ENCODE measurements at places on chromosomes 5 and 9.
A peak's percentile ranks its signal among the peaks of the same experiment; 100 is the strongest.

GRCh38 chr5:179348843-179349242 lies 3.6 kb upstream of the ADAMTS2 start:
- DNase-seq = no peak

- no peak for DNase-seq
These were observed 90.8 kb downstream of the LNPEP start for GRCh38 chr5:97026721-97027120.

DNA sequence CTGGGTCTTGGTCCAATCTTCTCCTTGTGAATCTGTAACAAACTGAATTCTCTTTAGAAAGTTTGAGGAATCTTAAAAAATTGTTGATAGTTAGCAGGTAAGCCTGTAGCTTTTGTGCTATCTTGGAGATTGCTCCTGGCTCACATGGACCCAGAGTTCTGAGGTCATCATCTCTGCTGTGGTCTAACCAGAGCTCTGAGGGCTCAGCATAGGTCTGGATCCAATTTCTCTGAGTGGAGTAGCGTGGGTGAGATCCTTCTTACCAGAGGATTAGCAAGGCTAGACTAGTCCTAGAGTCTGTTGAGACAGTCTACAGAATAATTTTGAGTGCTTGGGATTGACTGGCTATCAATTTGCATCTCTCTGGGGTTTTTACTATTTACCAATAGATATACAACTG lies 60.5 kb upstream of the IL6ST start:
- no peak for DNase-seq

DNA sequence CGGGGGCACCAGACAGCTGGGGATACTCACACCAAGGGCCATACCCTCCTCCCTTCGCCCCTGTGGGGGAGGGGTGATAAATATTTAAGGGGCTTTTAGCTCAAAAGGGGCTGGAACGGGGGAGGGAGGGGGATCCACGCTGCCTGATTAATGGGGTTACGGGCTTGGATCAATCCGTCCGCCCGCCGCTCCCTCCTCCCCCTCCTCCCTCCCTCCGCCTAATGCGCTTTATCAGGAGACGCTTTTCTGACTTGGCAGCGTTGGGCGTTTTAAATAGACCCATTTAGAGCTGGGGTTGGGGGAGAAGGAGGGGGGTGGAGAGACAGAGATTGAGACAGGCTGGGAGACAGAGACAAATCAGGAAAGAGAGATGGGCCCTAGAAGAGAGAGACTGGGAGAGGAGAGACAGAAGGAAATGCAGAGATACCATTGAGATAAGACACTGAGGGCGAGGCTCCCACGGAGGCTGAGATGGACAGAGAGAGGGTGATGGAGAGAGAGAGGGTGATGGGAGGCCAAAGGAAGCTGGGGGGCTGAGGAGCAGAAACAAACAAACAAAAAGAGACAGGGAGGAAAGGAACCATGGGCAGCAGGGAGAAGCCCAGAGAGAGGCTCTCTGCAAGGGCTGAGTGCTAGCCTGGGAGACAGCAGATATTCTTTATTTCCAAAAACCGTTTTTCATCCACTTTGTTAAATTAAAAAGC lies 10.3 kb downstream of the CNTFR start:
- no peak for DNase-seq

GRCh38 chr5:138467711-138468132 lies 2.4 kb downstream of the EGR1 start:
- DNase-seq = no peak

- DNase-seq = peak; percentile 47
These were observed 68.7 kb downstream of the SEMA4D start for GRCh38 chr9:89428901-89429890.

GRCh38 chr5:39058178-39058921 lies 15.8 kb downstream of the RICTOR start:
- no peak for DNase-seq

GRCh38 chr5:173025651-173026050 lies 30.5 kb upstream of the CREBRF start:
- no peak for DNase-seq

DNA sequence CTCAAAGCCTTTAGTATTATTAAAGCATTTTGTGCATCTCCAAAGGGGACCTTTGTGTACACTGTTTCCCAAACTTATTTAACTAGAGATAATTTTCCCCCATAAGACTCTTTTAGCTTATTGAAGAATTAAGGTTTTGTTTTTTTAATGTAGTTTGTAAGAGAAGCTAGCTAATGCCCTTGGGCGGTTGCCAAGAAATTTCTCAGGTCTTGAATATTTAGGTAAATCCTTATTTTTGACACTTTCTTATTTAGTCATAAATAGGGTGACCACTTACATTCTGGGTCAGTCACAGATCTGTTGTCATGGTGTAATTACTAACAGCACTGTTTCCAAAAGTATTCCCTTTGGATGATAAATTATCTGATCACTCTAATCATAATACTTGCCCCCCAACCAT lies 27.2 kb downstream of the TNFAIP8 start:
- DNase-seq = no peak

GRCh38 chr5:146070746-146071145 lies 34.6 kb downstream of the PLAC8L1 start:
- DNase-seq = no peak

- no peak for DNase-seq
These were observed 17.6 kb upstream of the CSF1R start for GRCh38 chr5:150103678-150104549.

- DNase-seq = no peak
These were observed 9.0 kb downstream of the TOR1B start for GRCh38 chr9:129811967-129812363.

DNA sequence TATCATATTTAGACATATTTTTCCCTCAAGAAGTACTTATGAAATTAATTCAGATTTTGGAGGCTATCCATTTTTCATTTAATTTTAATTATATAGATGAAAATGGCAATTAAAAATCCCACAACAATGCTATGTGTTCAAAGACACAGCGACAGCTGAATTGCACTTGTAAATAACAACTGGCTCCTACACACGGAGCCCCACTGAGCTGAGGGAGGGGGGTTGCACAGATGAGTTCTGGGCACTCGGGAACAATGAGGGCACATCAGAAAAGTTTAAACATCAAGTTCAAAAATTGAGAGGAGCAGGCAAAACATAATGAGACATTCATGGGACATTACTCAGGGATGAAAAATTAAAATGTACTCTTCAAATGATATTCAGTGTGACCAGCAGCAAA lies 104.9 kb downstream of the MARCHF3 start:
- no peak for DNase-seq

- no peak for DNase-seq
These were observed 89.0 kb upstream of the NR4A3 start for GRCh38 chr9:99732715-99733114.

DNA sequence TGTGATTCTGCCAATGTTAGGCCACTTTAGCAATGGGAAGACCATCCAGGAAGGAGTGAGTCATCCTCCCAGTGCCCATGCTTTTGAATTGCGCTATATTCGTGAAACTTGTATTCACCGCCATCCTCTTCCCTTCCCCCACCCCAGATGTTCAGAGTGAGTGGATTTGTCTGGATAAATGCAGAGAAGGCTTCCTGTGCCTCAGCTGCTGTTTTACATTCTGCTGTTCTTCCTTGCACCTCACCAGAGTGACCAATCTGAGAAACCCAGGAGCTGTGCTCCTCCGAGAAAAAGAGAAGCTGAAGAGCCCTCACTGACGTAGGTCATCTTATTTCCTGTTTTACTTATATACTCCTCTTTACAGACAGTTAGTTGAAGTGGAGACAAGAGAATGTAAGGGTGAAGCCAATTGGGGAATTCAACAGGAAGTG lies 24.6 kb upstream of the SVEP1 start:
- DNase-seq = no peak

GRCh38 chr9:70452365-70452764 lies 37.9 kb upstream of the KLF9 start:
- no peak for DNase-seq

DNA sequence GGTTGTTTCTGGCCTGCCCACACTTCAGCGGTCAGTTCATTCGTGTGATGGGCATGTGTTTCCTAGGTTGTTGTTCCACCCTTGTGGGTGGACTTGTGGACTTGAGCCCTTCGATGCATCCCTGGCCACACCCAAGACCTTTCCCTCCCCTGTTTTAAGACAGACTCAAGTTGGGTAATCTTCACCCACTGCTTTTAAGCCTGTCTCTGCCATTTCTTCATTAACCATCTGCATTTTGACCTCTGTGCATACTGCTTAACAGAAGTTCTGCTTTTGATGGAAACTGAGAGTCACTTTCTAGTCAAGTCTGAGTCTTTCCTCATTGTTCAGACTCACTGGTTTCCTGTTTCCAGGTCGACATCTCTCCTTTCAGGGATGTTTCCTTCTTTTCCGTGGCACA lies 233.7 kb downstream of the ARHGEF28 start:
- no peak for DNase-seq

- no peak for DNase-seq
These were observed 408.4 kb downstream of the SPOCK1 start for GRCh38 chr5:137090721-137091120.

DNA sequence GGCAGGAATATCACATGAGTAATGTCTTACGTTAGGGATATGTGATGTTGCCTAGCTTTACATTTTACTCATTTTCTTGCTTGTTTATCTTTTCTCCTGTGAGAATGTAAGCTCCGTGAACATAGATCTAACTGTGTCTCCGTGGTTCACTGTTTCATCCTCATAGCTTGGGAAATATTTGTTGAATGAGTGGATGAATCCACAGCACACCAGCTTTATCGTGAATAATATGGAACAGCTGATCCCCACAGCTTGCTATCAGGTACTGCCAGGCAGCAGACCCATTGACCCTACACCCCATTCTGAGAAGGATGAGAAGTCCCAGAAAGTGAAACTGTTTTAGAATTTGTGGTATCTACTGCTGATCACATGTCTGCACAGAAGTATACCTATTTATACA lies 106.8 kb upstream of the FBN2 start:
- no peak for DNase-seq

GRCh38 chr9:69249337-69249736 lies 75.3 kb downstream of the TJP2 start:
- no peak for DNase-seq

DNA sequence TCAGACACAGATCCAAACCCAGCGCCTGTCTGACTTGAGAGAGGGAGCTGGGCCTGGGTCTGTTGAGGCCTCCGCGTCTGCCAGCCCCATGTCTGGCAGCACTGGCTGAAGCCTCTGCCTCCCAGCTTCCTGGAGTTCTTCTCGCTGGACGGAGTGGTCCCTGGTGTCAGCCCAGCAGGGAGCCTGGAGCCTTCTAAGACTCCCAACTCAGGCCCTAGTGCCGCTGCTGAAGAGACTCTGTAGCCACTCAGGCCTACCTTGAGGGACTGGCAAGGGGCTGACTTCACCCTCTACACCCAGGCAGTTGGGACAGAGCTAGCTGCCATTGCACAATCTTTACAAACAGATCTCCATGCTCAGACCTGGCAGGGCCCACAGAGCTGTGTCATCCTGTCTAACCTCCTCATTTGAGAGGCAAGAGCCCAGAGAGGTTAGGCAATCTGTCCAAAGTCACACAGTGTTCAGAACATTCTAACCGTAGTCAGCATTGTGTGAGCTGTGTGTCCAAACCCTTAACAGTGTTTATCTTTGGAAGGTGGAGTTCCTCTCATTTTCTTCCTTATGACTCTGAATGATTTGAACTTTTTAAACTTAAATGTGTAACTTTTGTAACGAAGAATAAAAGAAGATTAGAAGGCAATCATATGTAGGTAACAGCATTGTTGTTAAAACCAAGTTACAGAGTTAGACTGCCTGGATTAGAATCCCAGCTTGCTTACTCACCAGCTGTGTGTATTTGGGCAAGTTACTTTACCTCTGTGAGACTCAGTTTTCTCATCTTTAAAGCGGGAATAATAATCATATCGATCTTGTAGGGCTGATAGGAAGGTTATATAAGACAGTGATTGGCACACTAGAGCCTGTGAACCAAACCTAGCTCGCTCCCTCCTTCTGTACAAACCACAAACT lies 4.6 kb upstream of the DUSP1 start:
- DNase-seq = no peak

DNA sequence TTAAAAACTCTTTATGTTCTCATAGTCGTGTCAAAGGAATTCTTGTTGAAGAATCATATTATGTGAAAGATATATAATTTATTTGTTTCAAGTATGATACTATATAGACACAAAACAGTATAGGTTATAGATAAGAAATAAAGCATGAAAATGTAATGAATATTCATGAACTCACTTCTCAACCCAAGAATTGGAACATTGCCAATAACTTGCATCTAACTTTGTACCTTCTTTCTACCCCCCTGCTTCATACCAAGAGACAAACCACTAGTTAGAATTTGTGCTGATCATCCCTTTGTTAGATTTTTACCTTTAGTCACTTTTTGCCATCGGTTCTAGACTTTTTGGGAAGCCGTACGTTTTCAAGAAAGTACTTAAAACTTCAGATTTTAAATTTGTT lies 32.6 kb downstream of the HSD17B4 start:
- DNase-seq = no peak

GRCh38 chr9:108052431-108053080 lies 563.0 kb upstream of the KLF4 start:
- no peak for DNase-seq

DNA sequence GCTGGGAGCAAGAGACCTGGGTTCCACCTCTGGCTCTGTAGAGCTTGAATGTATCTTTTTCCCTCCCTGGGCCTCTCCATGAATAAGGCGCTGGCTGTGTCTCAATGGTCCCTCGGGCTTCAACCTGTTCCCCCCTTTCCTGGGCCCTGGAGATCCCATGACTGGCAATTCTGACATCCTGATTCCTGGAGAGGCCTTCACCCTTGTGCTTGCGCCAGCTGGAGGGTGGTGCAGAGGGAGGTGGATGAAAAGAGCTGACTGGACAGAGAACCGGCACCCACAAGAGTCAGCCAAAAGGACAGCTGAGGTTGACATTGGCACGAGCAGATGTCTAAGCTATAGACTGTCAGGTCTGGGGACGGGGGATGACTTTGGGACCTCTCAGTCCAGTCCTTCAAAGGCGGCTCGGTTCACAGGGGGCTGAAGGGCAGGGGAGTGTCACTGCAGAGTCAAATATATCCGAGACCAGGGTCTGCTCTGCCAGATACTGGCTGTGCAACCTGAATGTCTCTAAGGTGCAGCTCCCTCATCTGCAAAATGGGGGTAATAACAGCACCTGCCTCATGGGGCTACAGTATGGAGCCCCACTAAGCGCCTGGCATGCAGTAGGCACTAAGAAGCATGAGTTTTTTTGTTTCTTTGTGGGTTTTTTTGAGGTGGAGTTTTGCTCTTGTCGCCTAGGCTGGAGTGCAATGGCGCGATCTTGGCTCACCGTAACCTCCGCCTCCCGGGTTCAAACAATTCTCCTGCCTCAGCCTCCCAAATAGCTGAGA lies 13.8 kb downstream of the DNM1 start:
- DNase-seq = no peak

DNA sequence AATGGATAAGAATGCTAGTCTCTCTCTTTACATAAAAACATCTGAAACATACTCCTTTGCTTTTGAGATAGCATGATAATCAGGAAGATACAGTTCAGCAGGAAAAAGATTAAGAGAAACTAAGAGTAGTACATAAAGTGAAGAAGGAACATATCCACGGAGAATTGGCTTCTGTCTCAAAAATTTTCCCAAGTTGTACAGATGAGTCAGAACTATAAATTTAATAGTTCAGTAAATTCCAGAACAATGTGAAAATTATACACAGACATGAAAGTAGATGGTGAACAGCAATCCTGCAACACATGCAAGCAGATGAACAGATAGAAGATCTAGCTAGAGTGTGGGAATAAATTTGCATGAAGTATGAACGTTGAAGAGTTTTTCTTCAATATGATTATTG lies 691.4 kb upstream of the RIOK2 start:
- no peak for DNase-seq

Measured in T-helper 9 cell (primary cell).